Omental fat pad (tissue), 4 donors: ENCODE measurements at places on chromosomes 4 and X.

DNA sequence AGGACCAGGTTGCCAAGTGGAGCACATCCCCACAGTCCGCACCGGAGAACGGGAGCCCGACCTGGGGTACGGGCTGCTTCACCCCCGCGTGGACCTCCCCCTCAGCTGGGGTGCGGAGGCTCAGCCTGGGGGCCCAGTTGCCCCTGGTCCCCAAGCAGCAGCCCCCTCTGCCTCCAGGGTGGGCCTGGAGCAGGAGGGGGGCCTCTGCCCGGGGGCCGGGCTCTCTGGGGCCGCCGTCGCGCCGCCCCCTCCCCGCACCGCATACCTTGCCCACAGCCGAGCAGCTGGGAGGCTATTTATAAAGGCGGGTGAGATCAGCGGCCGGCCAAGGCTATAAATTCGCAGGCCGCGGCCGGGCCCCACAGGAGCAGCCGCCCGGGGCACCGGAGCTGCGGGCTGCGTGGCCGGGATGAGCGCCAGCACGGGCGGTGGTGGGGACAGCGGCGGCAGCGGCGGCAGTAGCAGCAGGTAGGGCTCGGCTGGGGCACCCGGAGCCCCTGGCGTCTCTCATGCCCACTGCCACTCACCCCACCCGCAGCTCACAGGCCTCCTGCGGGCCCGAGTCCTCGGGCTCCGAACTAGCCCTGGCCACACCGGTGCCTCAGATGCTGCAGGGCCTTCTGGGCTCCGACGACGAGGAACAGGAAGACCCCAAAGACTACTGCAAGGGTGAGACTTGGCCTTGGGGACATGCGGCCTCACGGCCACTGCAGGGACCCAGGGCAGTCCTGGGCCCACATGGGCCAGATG, at the start of gene SRPK3:
Gene SRPK3, plus strand, starts transcription at position 364 of the 750 bp plus-strand sequence. Its CDS starts 46 bp downstream, at position 410.
- no peak for DNase-seq

DNA sequence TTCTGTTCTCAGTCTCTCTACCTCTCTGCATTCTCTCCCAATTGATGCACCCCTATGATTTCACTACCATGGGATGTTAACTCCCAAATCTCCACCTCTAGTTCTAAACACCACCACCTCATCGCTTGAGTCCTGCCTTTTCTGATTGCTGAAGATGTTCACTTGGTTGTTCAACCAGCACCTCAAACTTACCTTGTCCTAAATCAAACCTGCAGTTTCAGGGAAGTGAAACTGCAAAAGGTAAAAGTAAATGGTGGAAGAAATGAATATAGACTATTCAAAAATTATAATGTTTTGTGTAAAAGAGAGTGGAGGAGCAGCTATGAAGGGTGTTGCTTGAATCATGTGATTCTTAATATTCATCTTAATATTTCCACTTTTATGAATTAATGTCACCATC, 91.0 kb downstream of the PDE5A start:
- DNase-seq, result no peak

DNA sequence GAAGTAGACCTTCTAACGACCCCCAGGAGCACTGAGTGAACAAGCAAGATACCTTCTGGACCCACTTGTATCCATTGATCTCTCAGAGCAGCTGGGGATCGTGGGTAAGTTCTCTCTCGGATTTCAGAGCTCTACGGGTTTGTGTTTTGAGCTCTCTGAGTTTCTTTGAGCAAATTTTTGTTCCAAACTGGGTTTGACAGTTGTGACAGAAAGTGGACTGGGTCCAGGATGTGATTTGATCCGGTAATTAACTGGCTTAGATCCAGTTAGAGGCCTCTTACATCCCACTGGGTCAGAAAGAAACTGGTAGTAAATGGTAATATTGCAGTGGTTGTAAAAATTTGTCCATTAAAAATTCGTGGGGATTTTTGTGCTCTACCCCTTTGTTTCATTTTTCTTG, 459.2 kb downstream of the INPP4B start:
- DNase-seq, result no peak

- DNase-seq, result no peak
Observed at GRCh38 chr4:178198691-178199090, 756.5 kb upstream of the AGA start.

GRCh38 chr4:17366496-17366895, 145.4 kb downstream of the QDPR start:
- no peak for DNase-seq

DNA sequence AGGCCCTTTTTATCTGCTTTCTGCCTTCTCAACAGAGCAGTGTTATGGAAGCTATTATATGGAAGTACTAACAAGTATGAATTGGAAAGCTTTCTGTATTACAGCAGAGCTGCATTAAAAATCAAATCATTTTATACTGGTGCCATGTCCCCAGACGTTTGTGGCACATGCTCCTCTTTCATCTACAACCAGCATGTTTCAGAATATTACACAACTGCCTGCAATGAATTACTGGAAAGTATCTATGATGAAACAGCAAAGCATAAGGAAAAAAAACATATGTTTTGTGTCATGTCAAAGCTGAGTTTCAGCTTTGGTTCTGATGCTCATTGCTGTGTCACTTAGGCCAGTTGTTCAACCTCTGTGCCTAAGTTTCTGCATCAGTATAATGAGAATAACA, 576.8 kb downstream of the GBA3 start:
- no peak for DNase-seq

- DNase-seq, result no peak
Observed at GRCh38 chrX:131861088-131861787, 161.9 kb upstream of the STK26 start.

DNA sequence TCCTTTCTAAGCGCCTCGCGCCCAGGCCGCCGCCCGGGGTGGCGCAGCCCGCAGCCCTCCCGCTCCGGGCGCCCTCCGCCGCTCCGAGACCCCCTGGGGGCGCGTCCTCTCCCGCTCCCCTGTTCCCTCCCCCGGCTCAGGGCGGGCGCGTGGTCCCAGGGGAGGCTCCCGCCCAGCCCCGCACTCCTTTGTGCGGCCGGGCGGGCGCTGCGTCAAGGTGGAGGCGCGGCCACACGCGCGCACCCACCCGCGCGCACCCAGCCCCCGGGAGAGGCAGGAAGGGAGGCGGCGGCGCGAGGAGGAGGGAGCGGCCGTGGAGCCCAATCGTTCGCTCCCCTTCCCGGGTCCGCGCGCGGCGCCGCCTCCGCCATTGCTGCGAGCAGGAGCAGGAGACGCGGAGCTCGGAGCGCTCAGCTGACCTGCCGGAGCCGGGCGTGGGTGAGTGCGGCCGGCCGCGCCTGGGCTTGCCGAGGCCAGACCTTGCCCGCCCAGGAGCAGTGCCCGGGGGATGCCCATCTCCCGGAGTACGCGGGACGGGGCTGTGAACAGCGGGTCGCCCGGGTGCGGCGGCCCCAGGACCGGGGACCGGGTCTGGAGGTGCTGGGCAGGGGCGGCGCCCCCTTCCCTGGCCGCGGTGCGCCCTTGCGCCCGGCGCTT, at the start of gene NSG1:
Gene NSG1, plus strand, starts transcription at position 367 of the 657 bp plus-strand sequence. CDS start 528 bp downstream, outside the sequence.
- DNase-seq, result no peak
